ENCODE measurements at places on chromosomes 6 and 20. TPM values are rescaled to one million over a fixed set of nuclear protein-coding genes. Genes with fewer than 3 reads are reported as not detected.

SIRPG gene
- not detected for total RNA-seq

ADGB gene
- total RNA-seq = not detected

MAS1L gene
- not detected for total RNA-seq

MOG gene
- not detected for total RNA-seq

CFAP61 gene
- 5.0 TPM for total RNA-seq

LKAAEAR1 gene
- total RNA-seq = not detected

SCGN gene
- 1.2 TPM for total RNA-seq

ECT2L gene
- total RNA-seq = 2.7 TPM

MYMX gene
- total RNA-seq = 0.91 TPM

CDH4 gene
- total RNA-seq = 1.2 TPM

GZF1 gene
- total RNA-seq = 28.3 TPM
